ENCODE measurements at places on chromosomes 2 and 18.

DNA sequence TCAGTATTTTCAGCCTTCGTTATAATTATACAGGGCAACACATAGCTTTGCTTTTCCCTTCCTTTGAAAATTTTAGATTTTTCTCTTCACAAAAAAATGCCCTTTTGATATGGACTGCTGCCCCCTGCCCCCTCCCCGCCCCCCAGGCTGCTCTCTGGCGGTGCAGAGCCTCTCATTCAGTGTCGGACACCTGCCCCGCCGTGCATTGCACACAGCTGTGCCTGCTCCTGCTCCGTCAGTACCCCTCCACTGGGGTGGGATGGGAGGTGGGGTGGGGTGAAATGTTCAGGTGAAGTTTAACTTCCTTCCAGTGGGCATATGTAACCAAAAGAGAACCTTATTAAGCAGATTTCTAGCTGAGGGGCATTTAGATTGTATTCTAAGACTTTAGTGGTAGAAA is 148.0 kb downstream of the CCDC85A start:
- no peak for DNase-seq

- DNase-seq, result no peak
Measured at GRCh38 chr2:200406379-200406778, 99.9 kb downstream of the SPATS2L start.

DNA sequence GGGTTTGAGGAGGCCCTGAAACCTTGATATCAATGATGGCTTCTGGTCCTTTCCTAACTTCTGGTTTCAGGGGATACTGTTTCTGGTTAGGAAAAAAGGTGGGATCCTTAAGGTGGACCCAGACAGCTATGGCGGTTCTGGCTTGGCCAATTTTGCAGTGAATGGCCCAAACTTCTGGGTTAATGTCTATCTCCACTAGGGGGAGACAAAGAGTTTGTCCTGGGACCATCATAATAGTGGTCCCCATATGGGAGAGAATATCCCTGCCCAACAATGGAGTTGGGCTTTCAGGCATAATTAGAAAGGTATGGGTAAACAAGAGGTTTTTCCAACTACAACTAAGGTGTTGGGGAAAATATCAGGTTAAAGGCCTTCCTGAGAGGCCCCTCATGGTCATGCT is 273.5 kb downstream of the CALCRL start:
- no peak for DNase-seq

GRCh38 chr18:5410582-5410981 is 115.1 kb upstream of the ZBTB14 start:
- no peak for DNase-seq

DNA sequence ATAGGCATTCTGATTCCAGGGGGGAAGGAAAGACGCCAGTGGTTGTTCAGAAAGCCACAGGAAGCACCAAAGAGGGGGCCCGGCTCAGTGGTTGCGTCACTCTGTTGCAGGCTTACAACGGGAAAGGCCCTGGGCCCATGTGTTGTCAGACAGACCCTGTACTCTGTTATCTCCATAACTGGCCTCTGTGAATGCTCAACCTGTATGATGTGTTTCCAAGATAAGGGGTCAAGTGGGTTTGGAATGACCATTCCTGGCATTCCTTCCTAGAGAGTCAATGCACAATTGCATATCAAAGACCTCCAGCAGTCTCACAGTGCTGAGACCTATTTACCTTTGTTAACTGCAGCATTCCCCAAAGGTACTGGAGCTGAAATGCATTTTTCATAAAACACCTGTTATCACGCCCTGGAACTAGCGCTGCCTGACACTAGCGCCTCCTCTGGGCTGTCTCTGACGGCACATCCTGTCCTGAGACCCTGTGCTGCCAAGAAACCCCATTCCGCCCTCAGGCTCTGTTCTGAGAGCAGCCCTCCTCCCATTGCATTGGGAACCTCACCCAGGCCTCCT is 13.2 kb upstream of the LRRFIP1 start:
- DNase-seq, result no peak

DNA sequence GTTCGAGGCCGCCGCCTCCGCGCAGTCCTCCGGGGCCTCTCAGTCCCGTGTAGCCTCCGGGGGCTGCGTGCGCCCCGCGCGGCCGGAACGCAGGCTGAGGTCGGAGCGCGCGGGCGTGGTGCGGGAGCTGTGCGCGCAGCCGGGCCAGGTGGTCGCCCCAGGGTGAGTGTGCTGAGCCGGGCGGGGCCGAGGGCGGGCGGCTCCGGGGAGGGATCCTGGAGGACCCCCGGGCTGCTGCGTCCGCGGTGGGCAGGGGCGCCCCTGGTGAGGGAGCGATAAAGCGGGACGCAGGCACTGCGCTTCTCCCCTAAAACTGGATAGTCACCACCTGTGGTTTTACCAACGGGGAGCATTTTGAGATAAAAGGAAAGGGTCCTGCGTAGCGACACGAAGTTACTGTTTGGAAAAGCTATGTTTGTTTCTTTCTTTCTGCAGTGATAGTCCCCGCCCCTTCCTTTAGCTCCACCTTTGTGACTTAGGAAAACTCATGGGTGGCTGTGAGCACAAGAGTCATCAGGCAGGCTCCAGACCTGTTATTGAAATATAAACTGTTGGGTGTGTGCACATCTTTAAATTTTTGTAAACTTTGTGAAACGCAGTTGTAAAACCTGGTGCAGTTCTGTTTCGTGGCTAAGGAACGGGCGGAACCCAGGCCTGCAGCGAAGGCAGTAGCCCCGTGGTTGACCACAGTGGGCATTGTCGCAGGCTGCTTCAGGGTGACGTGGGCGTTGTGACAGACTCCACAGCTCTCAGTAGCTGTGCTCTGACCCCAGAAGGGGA is 687 bp downstream of the CTDP1 start:
- DNase-seq, result no peak

DNA sequence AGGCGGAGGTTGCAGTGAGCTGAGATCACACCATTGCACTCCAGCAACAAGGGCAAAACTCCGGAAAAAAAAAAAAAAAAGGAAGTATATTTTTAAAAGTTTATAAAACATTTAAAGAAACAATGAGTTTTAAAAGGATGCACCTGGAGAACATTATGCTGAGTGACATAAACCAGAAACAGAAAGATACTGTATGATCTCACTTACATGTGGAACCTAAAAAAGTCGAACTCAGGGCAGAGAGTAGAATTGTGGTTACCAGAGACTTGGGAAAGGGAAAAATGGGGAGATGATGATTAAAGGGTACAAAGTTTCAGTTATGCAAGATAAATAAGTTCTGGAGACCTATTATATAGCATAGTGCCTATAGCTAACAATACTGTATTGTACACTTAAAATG is 52.8 kb upstream of the RTN4 start:
- DNase-seq, result no peak

DNA sequence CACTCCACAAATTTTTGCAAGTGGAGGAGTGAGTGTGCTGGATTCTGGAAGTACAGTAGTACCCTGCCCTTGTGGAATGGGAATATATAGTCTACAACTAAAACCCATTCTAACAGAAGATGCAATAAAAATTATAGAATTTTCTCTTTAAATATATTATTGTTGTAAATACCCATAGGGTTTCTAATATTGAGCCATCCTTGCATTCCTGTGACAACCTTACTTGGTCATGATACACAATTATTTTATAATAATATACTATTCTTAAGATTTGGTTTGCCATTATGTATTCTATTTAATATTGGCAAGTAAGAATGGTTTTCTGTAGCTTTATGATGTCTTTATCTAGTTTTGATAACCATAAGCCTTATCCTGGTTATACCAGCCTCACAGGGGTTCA is 52.2 kb downstream of the EML6 start:
- DNase-seq, result no peak

DNA sequence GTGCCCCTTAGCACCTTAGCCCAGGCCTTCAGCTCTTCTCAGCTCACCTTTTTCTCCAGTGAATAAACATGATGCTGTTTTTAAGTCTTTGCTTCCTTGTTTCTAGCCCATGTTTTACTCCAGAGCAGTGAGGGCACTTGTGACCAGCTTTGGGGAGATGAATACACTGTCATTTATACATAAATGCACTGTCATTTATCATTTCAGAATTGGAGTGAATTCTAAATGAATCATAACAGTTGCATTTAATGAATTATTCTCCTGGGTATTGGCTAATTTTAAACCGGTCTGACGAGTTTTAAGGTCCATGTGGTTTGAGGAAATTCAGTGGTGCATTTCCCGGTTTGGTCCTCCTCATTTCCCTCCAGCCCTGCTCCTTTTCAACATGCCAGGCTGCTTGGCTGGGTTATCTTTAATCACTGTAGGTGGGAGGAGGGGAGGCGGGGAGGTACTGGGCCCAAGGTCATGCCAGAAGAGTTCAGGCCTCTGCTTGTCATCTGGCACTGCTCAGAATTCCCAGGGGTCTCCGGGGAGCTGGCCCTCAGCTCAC is 23.9 kb downstream of the PRKCE start:
- no peak for DNase-seq

DNA sequence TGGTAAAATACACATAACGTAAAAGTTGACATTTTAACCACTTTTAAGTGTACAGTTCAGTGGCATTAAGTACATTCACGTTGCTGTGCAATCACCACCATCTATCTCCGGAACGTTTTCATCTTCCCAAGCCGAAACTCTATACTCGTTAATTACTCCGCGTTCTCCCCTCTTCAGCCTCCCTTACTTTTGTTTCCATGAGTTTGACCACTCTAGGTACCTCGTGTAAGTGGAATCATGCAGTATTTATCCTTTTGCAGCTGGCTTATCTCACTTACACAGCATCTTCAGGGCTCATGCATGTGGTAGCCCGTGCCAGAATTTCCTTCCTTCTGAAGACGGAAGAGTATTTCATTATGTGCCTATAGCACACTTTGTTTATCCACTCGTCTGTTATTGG is 225.2 kb downstream of the SLC4A3 start:
- DNase-seq, result no peak

DNA sequence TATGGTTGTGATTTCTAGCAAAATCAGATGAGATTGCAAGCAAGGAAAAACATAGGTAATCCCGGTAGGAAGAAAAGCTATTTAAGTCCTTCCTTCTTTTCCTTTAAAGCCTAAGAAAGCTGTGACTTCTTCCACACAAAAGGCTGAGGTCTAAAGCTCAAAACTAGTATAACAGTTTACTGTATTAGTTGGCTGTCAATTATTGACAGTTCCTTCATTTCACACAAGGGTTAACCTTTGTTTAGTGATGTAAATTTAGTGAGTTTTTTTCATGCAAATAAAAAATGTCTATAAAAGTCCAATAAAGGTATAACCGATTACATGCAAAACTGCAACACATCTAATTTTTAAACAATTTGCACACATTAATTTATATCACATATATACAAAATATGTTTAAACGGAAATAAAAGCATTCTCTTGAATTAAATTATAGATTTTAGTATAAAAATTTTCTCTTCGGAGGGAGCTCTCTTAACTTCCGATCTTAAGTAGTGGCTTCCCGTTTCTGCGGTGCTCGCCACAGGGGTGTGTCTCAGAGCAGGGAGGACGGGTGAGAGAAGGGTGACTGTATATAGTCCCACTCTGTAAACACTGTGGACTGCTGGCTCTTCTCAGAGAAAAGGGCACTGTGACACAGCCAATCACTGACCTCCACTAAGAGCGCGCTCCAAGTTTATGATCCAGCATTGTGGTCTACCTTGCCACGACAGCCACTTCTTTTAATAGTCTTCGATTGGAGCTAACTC is 33.4 kb downstream of the TTR start:
- no peak for DNase-seq

DNA sequence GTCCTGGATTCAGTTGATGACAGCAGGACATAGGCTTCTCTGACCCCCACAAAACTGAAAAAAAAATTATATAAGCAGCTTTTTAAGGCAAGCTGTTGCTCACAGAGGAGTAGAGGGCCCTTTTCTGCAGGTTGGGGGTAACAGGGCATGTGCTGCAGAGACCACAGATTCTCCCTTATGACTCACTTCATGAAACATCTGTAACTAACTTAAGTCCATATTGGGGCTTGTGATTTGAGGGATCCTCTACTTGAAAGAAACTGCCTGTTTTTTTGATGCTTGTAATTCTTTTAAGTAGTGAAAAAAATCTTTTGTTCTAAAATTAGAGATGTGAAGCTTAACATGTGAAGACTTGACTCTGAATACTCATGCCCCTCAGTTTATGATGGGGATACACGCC is 33.4 kb downstream of the XRCC5 start:
- DNase-seq, result peak; percentile 49

GRCh38 chr2:216389570-216389969 is 17.3 kb upstream of the MARCHF4 start:
- peak; percentile 13 for DNase-seq

- DNase-seq, result no peak
Measured at GRCh38 chr18:72261590-72261989, 282.6 kb downstream of the CBLN2 start.

GRCh38 chr18:6437937-6438818 is 23.5 kb upstream of the L3MBTL4 start:
- no peak for DNase-seq

- peak; percentile 51 for DNase-seq
Measured at GRCh38 chr2:174635776-174636404, 38.3 kb upstream of the WIPF1 start.

DNA sequence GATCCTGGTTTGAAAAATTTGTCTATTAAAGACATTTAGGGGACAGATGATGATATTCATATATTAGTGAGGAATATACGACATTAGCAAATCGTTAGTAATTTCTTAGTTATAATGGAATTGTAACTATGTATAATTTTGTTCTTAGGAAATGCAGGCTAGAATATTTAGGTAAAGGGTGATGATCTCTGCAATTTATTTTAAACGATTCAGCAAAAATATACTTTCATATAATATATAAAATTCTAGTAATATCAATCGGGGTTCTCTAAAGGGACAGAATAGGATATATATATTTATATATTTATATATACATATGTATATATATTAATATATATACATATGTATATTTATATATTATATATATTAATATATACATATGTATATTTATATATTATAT is 142.5 kb upstream of the DNAJC10 start:
- no peak for DNase-seq

DNA sequence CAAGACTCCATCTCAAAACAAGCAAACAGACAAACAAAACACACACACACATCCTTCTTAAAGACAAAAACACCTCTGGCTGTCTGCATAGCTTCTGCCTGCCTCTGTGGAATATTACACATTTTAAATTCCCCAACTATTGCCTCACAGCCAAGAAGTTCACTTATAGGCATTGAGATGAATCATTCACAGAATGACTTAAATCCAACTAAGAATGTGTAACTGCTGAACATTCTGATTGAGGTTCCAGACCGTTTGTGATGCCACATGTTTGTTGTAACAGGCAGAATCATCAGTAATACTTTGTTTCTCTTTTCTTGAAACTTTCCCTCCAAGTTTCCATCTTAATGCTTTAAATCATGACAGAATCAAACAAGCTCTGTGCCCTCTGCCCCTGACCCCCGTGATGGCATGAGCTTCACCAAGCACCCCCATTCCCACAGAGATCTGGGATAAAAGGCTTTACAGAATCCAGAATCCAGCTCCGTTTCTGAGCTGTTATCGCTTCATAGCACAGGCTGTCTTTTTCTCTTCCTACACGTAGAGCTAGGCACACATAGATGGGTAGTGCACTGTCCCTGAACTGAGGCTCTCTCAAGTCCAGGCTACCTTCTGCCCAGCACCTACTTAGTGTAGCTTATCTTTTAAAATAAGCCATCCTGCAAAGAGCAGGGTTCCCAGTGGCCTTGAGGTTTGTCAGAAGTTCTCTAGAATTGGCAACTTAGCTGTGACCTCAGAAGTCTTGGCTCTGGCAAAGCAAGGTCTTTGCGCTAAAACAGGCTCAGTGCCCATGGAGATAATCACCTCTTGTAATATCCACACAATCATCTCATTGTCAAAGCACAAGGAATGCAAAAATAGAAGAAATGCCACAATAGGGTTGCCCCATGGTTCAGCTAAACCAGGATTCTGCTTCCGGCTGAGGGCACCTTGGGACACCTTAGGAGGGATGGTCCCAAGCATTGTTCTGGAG is 32.9 kb downstream of the EPAS1 start:
- peak; percentile 89 for DNase-seq

GRCh38 chr2:101205521-101206479 is 46.9 kb upstream of the CNOT11 start:
- DNase-seq, result peak; percentile 88

Data from fibroblast of the conjunctiva (primary cell).